Progenitor cell of endocrine pancreas (in vitro differentiated cells): ENCODE measurements at places on chromosomes 6 and 20. TPM values are rescaled to one million over a fixed set of nuclear protein-coding genes. Genes with fewer than 3 reads are reported as not detected.

The ZNF311 gene
- total RNA-seq = 0.91 and 1.4 TPM in 2 replicates

The FIG4 gene
- 30.0 and 31.0 TPM in 2 replicates for total RNA-seq

DNA sequence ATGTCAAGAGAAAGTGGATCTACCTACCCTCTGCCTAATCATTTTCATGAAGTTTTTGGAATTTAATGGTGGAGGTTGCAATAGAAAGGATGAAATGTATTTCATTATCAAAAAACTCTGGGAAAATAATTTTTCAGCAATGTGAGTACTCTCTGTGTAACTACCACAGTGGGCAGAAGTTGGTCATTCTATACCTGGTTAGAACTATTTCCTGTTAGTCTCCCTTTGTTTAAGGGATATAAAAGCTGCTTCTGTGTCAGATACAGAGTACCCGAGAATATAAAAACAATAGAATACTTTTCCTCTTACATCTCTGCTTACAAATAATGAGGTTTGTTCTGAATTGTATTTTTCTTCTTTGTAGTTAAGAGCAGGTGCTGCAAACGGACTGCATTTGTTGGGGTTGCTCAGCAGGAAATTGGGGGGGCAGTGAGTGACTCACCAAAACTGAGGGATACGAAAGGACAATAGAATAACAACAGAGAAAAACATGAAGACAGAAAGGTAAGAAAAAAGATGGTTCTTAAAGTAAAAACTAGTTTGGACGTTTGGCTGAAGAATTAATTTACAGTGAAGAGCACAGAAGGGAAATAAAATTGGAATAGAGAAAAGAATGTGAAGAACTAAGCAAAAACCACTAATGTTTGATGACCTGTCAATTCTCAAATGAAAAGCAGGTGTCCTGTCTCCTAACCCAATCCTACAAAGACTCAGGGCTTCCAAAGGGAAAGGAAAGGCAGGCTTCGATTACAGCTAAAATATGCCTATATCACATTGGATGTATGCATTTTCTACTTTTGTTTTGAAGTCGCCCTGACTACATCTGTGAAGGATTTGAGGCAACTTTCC lies 703.1 kb downstream of the RFPL4B start:
- no peak for DNase-seq

The SLC22A7 gene
- total RNA-seq = not detected in 2 replicates

- no peak for DNase-seq
These were observed 86.8 kb downstream of the COL12A1 start for GRCh38 chr6:75118925-75119515.
